ENCODE measurements at places on chromosomes 16 and 17.

- no peak for DNase-seq
Measured at GRCh38 chr17:72358465-72358864, 237.6 kb downstream of the SOX9 start.

DNA sequence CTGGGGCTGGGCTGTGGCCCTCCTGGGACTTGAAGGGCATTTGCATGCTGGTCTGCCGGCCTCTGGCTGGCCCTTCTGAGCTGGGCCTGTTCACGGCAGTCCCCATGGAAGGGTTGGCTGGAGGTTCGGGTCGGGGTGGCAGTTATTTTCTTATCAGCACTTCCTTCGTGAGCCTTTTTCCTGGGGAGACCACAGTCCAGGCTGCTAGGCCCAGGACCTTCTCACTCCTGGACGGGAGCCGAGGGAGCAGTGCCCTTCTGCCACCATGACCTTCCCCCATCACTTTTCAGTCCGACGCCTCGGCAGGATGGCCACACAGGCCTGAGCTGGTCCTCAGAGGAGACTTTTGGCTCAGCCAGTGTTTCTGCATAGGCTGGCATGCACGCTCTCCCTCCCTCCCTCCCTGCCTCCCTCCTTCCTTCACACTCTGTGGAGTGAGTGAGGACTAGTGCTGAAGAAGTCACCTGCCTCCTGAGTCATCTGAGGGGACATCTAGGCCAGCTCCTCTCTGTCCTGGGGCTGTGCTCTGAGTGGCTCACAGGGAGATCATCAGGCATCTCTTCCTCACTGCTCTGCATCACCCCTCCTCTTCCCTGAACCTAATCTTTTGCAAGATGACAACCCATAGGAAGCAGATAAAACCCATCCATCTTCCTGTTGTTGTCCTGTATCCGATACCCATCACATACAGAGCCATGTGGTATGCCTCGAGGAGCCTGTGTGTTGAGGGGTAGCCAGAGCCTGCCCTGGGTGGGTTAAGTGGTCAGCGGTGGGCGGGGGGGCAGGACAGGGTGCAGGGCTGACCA is 109.7 kb downstream of the RAP1GAP2 start:
- DNase-seq = no peak

- no peak for DNase-seq
Measured at GRCh38 chr16:49596068-49596467, 222.5 kb downstream of the C16orf78 start.

- DNase-seq = no peak
Measured at GRCh38 chr17:27293359-27293897, 486 bp upstream of the WSB1 start.

- no peak for DNase-seq
Measured at GRCh38 chr17:74485022-74485743, 18.7 kb downstream of the CD300A start.

DNA sequence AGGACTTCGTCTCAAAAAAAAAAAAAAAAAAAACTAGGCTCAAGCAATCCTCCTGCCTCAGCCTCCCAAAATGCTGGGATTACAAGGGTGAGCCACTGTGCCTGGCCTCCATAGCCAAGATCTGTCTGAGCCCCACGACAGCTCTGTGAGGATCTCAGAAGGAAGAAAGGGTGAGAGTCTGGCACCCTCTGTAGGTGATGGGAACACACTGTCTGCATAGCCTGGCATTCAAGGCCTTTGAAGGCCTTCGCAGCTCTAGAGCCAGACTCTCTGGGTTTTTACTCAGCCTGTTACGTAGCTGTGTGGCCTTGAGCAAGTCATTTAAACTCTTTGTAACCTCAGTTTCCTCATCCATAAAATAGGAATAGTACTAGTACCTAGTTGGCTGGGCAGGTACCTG is 6.3 kb upstream of the XPO6 start:
- DNase-seq = peak; percentile 48

- no peak for DNase-seq
Measured at GRCh38 chr16:30722916-30723315, 23.9 kb downstream of the SRCAP start.

- no peak for DNase-seq
Measured at GRCh38 chr16:78478267-78478861, 378.9 kb downstream of the WWOX start.

DNA sequence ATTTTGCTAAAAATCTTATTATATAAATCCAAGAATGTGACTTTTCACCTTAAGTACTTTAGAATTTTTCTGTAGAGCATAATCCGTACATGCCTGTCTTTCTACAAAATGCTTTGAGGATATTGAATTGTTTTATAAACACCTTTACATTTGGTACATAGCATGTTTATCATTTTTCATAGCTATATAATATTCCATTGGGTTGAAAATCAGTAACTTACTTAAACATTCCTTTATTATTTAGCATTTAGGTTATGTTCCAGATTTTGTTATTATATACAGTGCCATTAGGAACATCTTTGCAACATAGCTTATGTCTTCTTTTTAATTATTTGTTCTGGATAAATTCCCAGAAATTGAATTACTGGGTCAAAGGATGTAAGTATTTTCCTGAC is 17.0 kb upstream of the NOL11 start:
- no peak for DNase-seq

DNA sequence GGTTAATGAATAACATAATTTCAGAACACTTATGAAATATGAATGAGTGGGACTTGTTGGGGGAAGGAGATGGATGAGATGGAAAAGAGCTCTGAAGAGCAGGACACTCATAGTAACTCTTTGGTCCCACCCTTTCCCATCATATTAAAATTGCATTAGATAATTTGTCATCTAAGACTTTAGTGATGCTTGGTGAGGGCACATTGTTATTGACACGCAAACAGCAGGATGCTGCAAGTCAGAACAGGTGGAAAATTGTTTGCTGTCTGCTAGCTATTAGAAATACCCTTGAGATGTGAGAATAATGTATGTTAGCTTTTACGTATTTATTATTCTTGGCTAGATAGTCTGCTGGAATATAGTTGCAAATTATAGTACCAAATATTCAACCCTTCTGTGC is 75.7 kb downstream of the TANC2 start:
- no peak for DNase-seq

DNA sequence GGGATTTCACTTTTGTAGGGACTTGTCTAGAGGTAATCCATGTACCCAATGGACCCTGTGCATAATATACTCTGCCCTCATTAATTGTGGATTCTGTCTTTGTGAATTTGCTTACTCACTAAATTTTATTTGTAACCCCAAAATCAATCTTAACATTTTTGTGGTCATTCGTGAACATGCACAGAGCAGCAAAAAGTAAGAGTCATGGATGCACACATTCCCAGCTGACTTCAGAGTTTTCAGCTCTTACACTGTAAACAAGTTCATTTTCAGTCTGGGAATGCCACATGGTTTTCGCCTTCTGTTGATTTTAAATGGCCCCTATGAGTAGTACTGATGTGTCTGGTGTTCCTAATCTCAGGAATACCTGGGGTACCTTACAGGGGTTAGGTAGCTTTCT is 24.3 kb downstream of the TAC4 start:
- DNase-seq = no peak

DNA sequence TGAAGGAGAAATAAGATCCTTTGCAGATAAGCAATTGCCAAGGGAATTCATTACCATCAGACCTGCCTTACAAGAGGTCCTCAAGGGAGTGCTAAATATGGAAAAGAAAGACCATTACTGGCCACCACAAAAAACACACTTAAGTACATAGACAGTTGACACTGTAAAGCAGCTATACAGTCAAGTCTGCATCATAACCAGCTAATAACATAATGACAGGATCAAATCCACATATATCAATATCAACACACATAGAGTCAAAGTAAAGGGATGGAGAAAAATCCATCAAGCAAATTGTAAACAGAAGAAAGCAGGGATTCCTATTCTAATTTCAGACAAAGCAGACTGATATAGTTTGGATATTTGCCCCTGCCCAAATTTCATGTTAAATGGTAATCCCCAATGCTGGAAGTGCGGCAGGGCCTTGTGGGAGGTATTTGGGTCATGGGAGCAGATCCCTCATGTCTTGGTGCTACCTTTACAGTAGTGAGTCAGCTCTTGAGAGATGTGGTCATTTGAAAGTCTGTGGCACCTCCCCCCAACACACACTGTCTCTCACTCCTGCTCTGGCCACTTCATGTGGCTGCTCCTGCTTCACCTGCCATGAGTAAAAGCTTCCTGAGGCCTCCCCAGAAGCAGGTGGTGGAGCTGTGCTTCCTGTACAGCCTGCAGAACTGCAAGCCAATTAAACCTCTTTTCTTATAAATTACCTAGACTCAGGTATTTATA is 32.8 kb downstream of the TANC2 start:
- no peak for DNase-seq
